ENCODE measurements at places on chromosomes 12 and 14. TPM values are rescaled to one million over a fixed set of nuclear protein-coding genes. Genes with fewer than 3 reads are reported as not detected.

The HCAR3 gene
- not detected for total RNA-seq

The CRIP2 gene
- 190 TPM for total RNA-seq

The TMEM229B gene
- total RNA-seq = 0.23 TPM

The OVCH1 gene
- total RNA-seq = not detected
